ENCODE measurements at places on chromosomes 3 and 15.

DNA sequence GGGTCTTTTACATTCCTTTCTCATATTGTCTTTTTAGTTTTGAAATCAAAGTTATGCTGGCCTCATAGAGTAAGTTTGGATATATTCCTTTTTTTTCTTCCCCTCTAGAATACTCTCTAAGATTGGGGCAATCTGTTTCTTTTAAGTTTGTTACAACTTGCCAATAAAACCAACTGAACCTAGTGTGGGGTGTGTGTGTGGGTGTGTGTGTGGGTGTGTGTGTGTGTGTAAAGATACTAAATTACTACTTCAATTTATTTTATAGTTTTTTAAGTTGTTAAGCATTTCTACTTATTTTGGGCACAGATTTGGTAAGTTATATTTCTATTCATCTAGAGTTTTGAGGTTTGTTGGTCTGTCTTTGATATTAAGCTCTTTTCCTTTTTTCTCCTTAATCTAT, 198.2 kb upstream of the TMC3 start:
- no peak for DNase-seq

DNA sequence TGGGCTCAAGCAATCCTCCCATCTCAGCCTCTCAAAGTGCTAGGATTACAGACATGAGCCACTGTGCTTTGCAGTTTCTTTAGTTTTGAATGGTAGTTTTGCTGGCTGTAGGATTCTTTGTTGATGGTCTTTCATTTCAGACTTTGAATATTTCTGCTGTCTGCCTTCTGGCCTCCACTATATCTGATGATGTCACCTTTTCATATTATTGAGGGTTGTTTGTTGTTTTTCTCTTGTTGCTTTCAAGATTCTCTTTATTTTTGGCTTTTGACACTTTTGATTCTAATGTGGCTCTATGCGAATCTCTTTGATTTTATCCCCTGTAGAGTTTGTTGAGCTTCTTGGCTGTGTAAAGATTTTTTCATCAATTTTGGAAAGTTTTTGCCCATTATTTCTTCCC, 79.0 kb upstream of the MANF start:
- DNase-seq, result no peak

DNA sequence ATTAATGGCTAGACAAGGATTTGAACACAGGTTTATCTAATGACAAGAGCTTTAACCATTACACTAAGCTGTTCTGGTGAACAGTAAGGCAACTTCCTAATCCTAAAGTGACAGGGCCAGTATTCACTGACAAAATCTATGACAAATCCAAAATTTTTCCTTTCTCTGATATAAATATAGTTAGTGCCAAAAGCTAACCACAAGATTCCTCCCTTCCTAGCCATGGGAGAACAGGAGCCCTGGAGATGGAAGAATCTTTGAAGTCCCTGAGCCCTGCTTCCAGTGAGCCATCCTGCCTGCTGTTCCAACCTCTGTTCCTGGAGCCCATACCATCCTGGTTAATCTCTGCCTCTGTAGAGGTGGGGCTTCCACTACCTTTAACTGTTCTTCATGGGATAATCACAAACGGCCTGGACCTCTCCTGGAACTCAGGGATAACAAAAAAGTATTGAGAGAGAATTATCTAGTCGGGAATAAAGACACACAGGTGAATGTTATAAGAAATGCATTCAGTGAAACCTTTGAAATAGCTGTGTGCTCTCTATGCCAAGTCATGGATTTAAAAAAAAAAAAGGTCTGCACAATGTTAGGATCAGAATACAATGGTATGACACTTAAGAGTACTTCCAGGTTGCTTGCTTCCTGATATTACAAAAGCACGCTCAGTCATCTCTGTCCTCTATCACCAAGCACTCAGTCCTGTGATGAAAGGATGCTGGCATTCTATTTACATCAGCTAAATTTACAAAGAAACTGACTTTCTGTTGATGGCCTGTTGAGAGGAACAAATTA, 235.8 kb downstream of the SUCLG2 start:
- no peak for DNase-seq

GRCh38 chr3:69016901-69017300, 3.4 kb upstream of the EOGT start:
- DNase-seq, result no peak

DNA sequence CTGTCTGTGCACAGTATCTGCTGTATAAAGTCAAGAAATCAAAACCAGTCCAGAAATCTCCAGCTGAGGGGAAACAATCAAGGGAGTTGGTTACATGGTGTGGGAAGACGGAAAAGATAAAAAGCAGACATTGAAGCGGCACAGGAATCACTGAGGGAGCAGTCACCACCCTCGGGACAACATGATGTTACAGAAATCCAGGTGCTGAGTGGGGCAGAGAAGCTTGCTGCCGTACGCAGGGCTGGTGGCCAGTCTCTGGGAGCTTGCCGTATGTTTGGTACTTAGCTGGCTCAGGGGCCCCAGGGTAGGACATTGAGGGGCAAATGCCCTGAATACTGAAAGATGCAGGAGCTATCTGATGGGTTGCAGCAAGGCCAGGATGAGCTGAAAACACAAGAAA, 237.9 kb downstream of the EDEM1 start:
- DNase-seq, result no peak

GRCh38 chr3:133763797-133764683, 17.8 kb downstream of the TF start:
- no peak for DNase-seq
